ENCODE measurements at places on chromosomes 16 and 17.

- no peak for DNase-seq
Observed at GRCh38 chr17:38569701-38570512, 35.8 kb downstream of the SRCIN1 start.

DNA sequence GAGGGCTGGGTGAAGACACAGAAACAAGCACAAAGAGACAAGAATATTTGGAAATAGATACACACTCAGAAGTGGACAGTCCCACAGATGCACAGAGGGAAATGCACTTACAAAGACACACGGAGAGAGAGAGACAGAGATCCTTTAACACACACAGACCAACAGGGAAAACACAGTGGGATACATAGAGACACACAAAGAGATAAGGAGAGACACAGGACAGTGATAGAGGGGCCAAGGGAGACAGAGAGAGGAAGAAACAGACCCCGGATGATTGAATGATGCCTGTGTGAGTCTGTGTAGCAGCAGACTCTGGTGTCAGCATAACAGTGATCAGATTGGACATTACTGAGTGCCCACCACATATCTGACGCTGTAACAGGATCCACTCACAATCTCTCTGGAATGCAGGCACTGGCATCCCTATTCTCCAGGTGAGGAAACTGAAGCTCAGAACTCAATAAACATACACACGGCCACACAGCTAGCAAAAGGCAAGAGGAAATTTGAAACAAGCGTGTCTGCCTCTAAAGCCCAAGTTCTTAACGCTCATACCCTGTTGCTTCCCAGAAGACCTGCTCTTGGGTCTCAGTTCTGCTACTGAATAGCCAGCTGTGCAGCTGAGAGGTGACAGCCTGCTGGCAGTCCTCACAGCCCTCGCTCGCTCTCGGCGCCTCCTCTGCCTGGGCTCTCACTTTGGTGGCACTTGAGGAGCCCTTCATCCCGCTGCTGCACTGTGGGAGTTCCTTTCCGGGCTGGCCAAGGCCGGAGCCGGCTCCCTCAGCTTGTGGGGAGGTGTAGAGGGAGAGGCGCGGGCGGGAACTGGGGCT lies 186.3 kb upstream of the NLRP1 start:
- DNase-seq = no peak

DNA sequence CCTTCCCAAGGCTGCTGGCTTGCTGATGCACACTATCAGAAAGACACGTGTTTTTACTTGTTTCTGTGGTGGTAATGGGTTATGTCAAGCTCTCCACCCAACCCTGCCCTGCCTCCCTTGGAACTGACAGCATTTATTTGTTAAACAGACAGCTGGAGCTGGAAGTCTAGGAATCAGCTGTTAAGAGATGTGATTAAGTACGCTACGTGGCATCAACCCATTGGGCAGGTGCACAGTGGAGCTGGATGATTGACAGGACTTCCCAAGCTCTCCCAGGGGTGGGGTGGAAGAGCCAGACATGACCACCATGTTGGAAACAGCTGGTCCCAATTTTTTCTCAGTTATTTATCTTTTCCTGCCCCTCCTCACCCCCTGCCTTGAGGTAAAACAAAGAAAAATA lies 49.4 kb downstream of the ADAMTS18 start:
- DNase-seq = no peak

GRCh38 chr17:55344514-55344997 lies 77.1 kb downstream of the MMD start:
- no peak for DNase-seq

DNA sequence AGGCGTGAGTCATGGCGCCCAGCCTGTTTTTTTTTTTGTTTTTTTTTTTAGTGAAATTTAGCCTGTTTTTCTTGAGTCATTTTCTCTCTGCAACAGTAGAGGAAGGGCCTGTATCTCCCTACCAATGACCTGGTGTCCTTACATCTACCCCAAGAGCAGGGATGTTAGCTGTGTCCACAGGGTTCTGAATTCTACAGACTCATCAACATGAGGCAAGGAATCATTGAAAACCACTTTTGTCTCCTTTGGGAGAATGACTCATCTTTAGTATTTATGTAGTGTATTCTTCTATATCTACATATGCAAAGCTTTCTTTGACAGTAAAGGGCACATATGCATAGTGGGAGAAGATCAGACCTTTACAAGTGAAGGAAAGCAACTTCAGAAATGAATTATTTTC lies 105.3 kb downstream of the SPECC1 start:
- DNase-seq = no peak
